ENCODE measurements at places on chromosomes 16 and 17.
A peak's percentile ranks its signal among the peaks of the same experiment; 100 is the strongest.

DNA sequence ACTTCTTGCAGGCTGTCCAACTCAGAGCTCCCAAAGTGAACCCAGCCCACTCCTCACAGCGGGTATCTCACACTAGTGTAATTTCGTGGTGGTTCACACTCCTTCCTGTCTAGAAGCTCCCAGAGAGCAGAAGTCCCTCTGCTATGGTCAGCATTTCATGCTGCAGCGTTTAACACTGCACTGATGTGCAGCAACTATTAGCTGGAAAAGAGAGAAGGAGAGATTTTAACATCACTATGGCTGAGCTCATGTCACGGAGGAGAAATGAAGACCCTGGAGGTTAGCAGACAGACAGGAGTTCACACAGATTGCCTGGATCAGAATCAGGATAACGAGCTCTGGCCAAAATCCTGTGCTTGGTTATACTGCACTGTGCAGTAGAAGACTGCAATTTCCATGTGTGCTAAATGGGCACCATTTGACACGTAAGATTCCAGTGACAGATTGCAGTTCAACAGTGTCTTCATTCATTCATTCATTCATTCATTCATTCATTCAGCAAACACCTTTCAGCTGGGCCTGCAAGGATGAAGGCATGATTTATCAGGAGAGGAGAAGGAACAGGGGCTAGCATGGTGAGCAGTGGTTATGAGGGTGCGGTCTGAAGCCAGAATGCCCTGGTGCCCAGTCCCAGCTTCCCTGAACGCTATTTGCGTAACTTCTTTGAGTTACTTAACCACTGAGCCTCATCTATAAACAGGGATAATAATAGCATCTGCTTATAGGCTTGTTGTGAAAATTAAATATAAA is 5.3 kb upstream of the CCL1 start:
- DNase-seq: no peak

DNA sequence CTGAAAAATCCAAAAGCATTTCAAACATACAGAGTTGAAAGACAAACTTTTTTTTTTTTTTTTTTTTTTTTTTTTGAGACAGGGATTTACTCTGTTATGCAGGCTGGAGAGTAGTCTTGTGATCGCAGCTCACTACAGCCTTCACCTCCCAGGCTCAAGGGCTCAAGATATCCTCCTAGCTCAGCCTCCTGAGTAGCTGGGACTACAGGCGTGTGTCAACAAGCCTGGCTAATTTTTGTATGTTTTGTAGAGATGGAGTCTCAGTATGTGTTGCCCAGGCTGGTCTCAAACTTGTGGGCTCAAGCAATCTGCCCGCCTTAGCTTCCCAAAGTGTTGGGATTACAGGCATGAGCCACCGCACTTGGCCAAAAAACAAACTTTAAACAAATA is 64.2 kb upstream of the KIFC3 start:
- DNase-seq: no peak

DNA sequence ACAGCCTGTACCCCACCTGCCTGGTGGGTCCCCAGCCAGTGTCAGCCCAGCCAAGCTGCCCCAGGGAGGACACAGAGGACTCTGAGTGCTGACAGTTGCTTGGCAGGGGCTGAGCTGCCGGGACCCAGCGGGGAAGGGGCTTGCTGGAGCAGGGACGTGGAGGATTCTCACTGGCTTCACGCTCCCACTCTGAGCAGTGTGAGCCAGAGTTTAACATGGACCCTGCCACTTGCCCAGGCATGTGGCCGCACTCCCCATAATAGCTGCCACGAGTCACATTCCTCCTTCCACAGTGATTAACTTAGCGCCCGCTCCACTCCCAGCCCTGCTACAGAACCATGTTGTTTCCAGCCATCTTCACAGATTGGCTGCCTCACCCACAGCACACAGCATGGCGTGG is 31.2 kb downstream of the SREBF1 start:
- DNase-seq: no peak

GRCh38 chr17:17109256-17109655 is 67.0 kb downstream of the MPRIP start:
- DNase-seq: no peak

GRCh38 chr17:28509789-28510188 is 3.6 kb downstream of the FOXN1 start:
- DNase-seq: no peak

GRCh38 chr17:80071116-80071841 is 30.1 kb upstream of the GAA start:
- no peak for DNase-seq

DNA sequence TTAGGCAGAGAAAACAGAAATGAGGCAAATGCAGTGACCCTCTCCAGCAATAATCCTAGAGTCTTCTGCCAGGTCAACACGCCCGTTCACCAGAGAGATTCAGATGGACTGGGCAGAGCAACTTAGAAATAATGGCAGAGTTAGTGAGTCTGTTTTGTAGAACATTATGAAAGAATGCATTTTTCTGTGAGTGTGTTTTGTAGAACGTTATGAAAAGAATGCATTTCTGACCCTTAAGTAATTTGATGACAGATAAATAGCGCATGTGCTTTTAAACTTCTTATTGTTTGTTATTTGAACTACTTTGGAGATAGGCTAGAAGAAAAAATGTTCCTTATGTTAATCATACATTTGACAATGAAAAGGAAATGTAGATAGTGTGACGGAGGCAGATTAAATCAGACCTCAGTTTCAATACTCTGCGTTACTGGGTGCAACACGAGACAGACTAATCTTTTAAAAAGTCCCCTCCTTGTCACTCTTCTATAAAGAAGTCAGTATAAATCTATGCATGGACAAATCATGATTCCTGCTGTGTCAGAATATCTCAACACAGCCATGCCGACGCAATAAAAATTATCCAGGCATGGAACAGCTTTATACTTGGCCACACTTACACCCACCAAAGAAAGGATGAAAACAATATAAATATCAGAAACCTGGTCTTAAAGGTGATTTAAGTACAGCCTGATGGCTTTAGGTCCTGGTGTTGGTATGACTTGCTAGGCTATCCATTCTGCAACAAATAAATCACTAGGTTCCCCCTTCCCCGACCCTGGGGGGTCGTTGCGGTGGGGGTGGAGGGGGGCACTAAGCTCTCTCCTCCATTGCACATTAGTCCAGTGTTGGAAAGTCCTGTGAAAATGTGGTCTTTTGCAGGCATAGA is 47.8 kb downstream of the MARCHF10 start:
- no peak for DNase-seq

DNA sequence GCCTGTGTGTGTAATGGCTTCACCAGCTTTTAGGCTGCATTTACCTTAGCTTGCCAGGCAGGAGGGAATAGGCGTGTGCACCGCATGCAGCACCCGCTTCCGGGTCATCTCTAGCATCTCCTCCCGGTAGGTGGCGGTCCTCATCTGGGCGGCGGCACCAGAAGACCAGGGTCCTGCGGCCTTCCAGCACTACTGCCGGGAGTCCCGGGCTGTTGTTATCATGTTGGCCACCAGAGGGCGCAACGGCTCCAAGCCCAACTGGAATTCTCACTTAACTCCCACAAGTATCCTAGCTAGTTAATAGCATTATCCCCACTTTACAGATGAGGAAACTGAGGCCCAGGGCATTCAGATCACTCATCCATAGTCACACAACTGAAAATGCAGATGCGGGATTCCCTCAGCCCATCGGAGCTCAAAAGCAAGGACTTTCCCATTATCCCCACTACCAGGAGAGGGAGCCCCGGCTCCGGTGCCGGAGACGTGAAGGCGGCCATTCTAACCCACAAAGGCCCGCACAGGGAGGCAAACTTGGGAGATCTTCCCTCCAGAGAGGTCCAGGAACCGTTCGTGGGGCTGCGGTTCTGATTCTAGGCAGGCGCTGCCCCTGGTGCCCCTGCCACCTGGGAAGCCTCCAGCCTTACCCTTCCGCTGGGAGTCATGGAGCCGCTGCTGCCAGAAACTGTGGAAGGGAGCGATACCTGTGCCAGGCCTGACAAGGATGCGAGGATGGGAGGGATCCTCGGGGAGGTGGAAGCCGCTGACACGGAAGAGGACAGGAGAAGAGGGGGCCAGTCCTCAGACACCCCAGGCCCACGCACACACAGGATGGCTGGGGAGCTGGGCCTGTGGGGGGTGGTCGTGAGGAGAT is 23.9 kb downstream of the LGALS9 start:
- DNase-seq: peak; percentile 71

DNA sequence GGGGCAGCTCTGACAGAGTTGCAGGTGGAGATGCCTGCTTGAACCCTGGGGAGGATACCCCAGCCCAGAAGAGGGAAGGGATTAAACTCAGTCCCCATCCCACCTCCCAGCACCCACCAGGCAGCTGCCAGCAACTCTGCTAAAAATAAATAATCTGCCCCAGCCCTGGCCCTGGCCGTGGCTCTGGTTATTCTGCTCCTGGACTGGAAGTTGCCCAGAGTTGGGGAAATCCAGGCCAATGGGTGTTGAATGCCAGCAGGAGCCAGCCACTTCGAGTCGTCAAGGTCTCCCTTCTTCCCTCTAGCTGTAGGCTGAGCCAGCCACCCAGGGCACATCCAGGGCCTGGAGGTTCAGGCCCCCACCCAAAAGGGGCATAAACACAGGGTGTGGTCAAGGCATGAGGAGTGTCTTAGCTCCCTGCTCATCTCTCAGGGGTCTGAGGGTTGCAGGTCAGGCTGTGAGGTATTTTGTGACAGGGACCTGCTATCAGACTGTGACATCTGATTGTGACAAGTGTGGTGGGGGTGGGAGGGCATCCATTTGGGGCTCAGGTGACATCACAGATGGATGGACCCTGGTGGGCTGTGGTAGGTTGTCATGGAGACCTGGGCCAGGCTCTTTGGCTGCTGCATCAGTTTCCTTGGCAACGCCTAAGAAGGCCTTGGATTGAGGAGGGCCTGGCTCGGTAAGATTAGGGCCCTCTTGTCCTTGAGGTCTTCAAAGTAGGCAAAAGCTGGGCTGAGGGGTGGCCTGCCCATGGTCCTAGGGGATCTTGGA is 1.0 kb upstream of the RRAD start:
- DNase-seq: no peak

DNA sequence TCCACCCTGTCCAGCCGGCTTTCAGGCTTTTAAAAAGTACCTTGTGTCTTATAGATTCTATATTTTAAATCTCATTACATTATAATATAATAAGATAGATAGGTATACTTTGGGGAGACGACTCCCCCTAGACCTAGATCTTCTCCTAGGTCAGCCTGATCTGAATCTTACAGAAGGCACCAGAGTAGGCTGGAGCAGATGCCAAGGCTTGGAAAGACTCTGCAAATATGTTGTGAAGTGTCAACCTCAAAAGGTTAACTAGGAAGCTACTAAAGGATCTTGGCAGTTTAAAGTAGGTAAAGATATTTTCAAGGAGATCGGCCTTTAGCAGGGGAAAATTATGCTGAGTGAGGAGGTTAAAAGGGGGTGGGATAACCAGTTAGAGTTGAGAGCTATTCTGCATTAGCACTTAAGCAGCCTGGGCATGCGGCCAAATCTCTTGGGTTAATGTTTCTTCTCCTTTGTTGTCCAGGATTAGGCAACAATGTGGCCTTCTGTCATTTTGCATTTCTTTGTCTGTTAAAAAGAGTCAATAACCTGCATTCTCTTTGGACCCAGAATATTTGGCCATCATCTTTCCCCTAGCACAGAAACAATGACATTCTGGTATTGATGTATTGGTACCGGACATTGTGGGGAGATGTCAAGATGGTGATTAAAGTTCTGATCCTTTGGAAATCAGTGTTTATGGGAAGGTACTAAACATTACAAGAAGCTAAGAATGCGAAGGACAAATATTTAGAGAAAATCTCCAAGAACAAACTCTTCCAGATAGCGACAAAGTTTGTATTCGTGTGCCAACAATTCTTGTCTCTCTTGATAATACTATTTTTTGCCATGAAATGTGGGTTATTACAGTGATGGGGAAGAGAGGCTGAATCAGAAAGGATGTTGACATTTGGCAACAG is 51.2 kb upstream of the DHX40 start:
- DNase-seq: no peak

DNA sequence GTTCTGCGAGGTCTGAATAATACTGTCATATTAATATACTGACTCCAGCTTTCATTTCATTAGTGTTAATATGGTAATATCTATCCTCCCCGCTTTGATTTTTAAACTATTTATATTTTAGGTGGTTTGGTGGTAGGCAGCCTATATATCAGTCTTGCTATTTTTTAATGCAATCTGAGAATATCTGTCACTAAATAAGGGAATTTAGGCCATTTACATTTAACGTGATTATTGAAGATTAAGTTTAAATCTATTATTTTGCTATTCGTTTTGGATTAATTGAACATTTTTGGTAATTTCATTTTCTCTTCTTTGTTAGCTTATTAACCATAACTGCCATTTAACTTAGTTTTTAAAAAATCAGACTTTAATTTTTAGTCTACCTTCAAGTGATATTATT is 247.7 kb upstream of the PMFBP1 start:
- no peak for DNase-seq

- DNase-seq: no peak
These were observed at the start of gene CCL15 for GRCh38 chr17:36001110-36001771. CCL15 (minus strand) TSS chr17:36001553; CDS start chr17:36001492, 61 bp downstream.

DNA sequence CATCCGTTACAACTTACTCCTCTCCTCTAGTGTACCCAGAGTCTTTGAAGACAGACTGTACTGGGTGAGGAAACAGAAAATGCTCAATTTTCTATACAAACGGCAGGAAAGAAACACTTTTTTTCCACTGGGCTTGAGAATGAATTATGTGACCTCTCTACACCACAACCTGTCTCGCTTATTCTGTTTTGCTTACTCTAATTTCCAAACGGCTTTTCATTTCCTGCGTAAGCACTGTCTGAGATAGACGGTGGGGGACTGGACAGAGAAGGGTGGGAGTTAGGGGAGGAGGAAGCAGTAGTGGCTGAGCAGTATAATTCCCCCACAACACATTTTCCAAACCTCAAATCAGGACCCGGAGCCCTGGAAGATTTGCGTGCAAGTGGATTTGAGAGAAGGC is 191.4 kb upstream of the SDK2 start:
- DNase-seq: no peak

DNA sequence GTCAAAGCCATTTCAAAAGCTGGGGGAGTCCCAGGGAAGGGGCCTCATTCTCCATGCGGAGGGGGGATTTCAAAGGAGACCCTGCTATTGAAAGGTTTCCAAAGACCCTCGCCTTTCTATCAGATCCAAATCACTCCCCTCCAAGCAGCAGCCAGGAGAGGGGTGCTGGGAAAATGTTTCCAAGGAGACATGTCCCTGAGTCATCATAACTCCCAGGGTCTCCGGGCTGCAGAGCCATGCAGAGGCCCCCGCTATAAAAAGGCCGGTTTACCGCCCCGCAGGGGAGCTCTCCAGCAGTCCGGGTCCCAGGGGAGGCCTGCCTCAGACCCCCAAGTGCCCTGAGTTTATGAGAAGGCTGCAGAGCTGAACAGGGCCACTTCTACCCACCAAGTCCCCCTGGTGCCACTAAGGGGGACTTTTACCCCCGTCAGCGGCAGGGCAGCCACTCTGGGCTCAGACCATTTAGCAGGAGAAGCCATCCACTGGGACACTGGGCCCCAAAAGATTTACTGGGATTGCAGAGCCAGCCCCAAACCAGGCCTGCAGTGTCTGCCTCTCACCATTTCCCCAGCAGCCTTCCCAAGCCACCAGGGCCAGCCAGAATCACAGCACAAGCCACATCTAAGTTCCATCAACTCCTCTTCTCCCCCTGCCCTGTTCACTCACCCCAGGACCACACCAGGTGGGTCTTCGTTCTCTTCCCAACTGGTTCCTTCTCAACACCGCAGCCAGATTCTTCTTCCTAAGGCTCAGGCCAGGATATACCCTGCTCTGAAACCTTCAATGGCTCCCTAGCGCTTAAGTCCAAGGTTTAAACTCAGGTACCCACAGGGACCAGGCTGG is 234.4 kb downstream of the ZNF423 start:
- DNase-seq: no peak

- DNase-seq: no peak
These were observed 6.6 kb downstream of the SLC22A31 start for GRCh38 chr16:89193576-89194293.

GRCh38 chr17:50624321-50624934 is 10.3 kb upstream of the ABCC3 start:
- no peak for DNase-seq

Data from activated CD4-positive, alpha-beta T cell treated with anti-CD3 and anti-CD28 coated beads for 24 hours (primary cell).